ENCODE measurements at places on chromosomes 2 and 18. TPM values are rescaled to one million over a fixed set of nuclear protein-coding genes. Genes with fewer than 3 reads are reported as not detected.

GRCh38 chr2:43186321-43186678 lies 40.1 kb downstream of the ZFP36L2 start:
- no peaks in the 10 kb centered on the region for H3K36me3 ChIP-seq
- H3K27ac ChIP-seq: peak overlapping the region; percentile 29
- H3K27me3 ChIP-seq: no peaks in the 10 kb centered on the region
- no peaks in the 10 kb centered on the region for H3K4me1 ChIP-seq

- H3K27me3 ChIP-seq: no peaks in the 10 kb centered on the region
- no peak overlapping the region for H3K4me3 ChIP-seq
- peaks cover 34% of the 10 kb centered on the region for H3K4me1 ChIP-seq
- H3K27ac ChIP-seq: no peak overlapping the region
Measured at GRCh38 chr2:105889046-105889445, 144.3 kb downstream of the NCK2 start.

DNA sequence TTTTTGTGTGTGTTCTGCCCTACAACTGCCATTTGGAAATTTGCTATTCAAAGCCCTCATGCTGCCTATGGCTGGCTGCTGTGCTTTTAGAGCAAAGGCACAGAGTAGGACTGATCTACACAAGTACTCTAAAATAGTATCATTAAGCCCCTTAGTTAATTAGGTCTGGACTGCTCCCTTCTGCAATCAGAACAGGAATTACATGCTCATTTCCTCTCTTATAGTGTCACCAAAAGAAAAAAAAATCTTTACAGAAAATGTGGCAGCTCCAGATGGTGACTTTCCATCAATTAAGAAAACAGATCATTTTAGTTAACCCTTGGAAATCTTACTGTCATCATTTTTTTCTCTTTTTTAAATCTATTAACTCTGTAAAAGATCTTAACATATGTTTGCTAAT lies 337.5 kb downstream of the RIT2 start:
- no peak for DNase-seq
- H3K36me3 ChIP-seq: no peaks in the 10 kb centered on the region
- H3K27me3 ChIP-seq: no peaks in the 10 kb centered on the region
- no peak overlapping the region for H3K4me3 ChIP-seq
- H3K27ac ChIP-seq: no peak overlapping the region

GRCh38 chr2:112481528-112482233 lies at the start of gene TTL:
Gene TTL, plus strand, starts transcription at chr2:112482156. Its CDS starts 189 bp downstream, at chr2:112482345.
- H3K4me3 ChIP-seq: peak within 1 kb of the TSS; percentile 47
- no peaks in the 10 kb centered on the region for H3K36me3 ChIP-seq

GRCh38 chr18:24090876-24091275 lies 48.0 kb upstream of the CABYR start:
- no peak overlapping the region for H3K27ac ChIP-seq
- no peak for DNase-seq
- H3K27me3 ChIP-seq: no peaks in the 10 kb centered on the region
- no peaks in the 10 kb centered on the region for H3K4me1 ChIP-seq
- H3K36me3 ChIP-seq: no peaks in the 10 kb centered on the region
- no peak overlapping the region for H3K4me3 ChIP-seq

GRCh38 chr2:100580367-100581276 lies 17.8 kb downstream of the PDCL3 start:
- peak; percentile 55 for DNase-seq
- H3K36me3 ChIP-seq: no peaks in the 10 kb centered on the region
- no peak overlapping the region for H3K4me3 ChIP-seq
- H3K27me3 ChIP-seq: no peaks in the 10 kb centered on the region

- H3K27me3 ChIP-seq: no peaks in the 10 kb centered on the region
- H3K27ac ChIP-seq: no peak overlapping the region
- H3K4me1 ChIP-seq: no peaks in the 10 kb centered on the region
- H3K36me3 ChIP-seq: no peaks in the 10 kb centered on the region
Measured at GRCh38 chr2:68429311-68429826, 37.7 kb downstream of the FBXO48 start.

DNA sequence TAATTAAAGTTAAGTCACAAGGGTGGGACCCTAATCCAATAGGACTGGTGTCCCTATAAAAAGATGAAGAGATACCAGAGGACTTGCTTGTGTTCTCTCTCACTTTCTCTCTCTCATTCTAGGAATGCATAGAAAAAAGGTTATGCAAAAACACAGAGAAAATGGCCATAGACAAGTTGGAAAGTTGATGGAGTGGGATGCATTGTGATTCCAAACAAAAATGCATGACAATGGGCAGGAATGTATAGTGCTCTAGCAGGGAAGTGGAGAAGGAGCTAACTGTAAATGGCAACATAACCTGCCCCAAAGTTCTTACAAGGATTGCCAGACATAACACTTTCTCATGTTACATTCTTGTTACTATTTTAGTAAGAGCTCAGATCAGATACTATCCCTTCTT lies 301.6 kb upstream of the LRATD1 start:
- H3K4me1 ChIP-seq: no peaks in the 10 kb centered on the region
- no peaks in the 10 kb centered on the region for H3K36me3 ChIP-seq
- no peak overlapping the region for H3K27ac ChIP-seq
- no peak for DNase-seq
- H3K27me3 ChIP-seq: no peaks in the 10 kb centered on the region

DNA sequence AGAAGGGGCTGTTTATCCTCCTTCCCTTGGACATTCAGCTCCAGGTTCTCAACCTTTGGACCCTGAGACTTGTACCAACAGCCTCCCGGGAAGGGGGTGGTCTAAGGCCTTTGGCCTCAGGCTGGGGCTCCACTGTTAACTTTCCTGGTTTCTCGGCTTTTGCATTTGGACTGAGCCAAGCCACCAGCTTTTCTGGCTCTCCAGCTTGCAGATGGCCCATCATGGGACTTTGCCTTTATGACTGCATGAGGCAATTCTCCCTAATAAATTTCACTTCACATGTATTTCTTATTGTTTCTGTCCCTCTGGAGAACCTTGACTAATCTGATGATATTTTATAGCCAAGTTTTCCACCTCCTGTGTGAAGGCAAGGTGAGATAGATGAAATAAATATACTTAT lies 180.8 kb downstream of the PPP1R1C start:
- H3K4me1 ChIP-seq: no peaks in the 10 kb centered on the region
- no peaks in the 10 kb centered on the region for H3K27me3 ChIP-seq
- no peaks in the 10 kb centered on the region for H3K36me3 ChIP-seq
- DNase-seq: no peak

GRCh38 chr2:182368996-182369395 lies 57.8 kb downstream of the PDE1A start:
- no peaks in the 10 kb centered on the region for H3K27me3 ChIP-seq
- no peak for DNase-seq
- no peaks in the 10 kb centered on the region for H3K4me1 ChIP-seq
- H3K4me3 ChIP-seq: no peak overlapping the region
- H3K36me3 ChIP-seq: no peaks in the 10 kb centered on the region

- no peaks in the 10 kb centered on the region for H3K27me3 ChIP-seq
- no peaks in the 10 kb centered on the region for H3K4me1 ChIP-seq
Measured at GRCh38 chr2:71215447-71215846, 11.5 kb downstream of the PAIP2B start.

DNA sequence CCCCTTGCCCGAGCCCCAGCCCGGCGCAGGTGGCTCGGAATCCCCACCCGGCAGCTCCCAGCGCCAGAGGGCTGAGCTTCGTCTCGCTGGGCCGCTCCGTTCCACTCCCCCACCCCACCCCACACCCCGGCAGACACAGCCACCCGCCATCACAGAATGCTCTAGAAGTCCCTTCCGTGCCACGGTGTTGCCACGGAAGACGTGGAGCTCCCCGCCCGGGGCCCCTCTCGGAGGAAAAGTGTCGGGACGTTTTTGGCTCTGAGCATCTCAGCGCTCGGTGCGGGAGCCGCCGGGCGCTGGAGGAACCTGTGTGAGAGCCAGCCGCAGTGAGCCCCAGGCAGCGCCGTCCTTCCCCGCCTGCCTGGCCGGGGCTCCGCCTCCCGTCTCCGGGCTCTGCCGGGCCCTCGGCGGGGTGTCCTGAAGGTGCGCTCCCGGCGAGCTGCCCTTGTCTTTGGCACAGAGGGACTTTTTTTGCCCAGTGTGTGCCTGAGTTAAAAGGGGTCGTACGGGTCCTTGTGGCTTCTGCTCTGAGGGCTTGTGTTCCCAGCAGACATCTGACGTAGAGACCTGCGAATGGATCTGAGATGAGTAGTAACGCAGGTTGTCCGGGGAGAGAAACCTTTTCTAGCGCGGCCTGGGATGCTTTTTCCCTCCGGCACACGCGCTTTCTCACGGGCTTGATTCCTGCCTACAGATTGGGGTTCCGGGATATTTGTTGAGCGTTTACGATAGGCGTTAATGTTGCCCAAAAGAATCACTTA lies 1.8 kb downstream of the ZCCHC2 start:
- no peaks in the 10 kb centered on the region for H3K36me3 ChIP-seq
- H3K4me3 ChIP-seq: peak overlapping the region; percentile 76
- peaks cover 8% of the 10 kb centered on the region for H3K4me1 ChIP-seq

DNA sequence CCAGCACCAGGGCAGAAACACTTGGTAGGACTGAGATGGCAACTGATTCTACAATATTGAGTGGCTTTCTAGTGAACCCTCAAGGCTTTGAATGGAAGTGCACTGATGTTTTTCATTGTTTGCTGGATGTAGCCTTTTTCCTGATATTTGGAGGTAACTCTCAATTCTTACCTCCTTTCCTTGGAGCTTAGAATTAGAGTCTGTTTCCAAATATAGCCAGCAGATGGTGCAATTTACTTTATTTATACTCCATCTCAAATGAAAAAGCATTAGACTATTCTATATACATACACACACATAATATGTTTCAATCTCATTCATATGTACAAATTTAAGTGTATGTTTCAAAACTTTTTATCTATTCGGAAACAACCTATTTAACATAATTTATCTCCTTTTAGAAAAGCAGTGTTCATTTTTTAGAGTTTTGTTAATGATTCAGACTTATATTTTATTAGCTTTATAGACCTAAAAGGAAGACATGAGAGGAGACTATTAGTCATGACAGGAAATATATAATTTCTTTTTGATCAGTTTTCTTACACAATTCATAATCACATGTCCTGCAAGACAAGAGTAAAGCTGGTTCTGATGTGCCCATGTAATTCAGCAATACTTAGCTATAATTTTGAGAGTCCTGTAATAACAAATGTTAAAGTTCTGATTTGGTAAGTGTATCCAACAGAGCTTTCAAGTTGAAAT lies 124.8 kb downstream of the NUP35 start:
- H3K36me3 ChIP-seq: no peaks in the 10 kb centered on the region
- no peaks in the 10 kb centered on the region for H3K4me1 ChIP-seq
- H3K27ac ChIP-seq: no peak overlapping the region
- no peak for DNase-seq
- H3K4me3 ChIP-seq: no peak overlapping the region

DNA sequence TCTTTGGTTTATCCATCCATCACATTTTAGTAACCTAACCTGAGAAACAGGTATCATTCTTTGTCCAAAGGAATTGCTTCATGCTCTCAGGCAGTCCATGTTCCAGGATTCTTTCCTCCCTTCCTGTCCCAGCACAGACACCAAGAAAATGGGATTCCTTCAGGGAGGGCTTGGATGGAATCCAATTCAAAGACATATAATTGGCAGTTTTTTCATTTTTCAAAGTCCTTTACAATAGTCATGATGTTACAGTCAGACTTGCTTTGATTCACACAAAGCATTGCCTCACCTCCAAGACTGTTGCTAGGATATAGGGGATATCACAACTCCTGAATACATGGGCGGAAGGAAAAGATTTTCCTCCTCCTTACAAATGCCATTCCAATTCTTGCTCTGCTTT lies 241.4 kb upstream of the ACVR2A start:
- no peaks in the 10 kb centered on the region for H3K4me1 ChIP-seq
- DNase-seq: no peak

GRCh38 chr2:212408524-212408923 lies 130.1 kb downstream of the ERBB4 start:
- no peak overlapping the region for H3K4me3 ChIP-seq
- no peaks in the 10 kb centered on the region for H3K4me1 ChIP-seq
- H3K27me3 ChIP-seq: no peaks in the 10 kb centered on the region
- H3K27ac ChIP-seq: no peak overlapping the region
- DNase-seq: no peak
- no peaks in the 10 kb centered on the region for H3K36me3 ChIP-seq

UGT1A10 gene
- not detected for total RNA-seq

UNC80 gene
- 3.0 TPM for total RNA-seq

CROCC2 gene
- not detected for total RNA-seq

SLC20A1 gene
- 24.8 TPM for total RNA-seq

SERPINB10 gene
- total RNA-seq: not detected

STON1 gene
- total RNA-seq: 22.6 TPM

ASTL gene
- not detected for total RNA-seq

CHST9 gene
- 0.07 TPM for total RNA-seq

MAP2 gene
- total RNA-seq: 3.3 TPM

SLC19A3 gene
- total RNA-seq: 0.18 TPM

SLC5A7 gene
- total RNA-seq: not detected

All from adrenal gland (tissue), 19 donors.